ENCODE measurements at places on chromosomes 6 and 20.
A peak's percentile ranks its signal among the peaks of the same experiment; 100 is the strongest.

- DNase-seq: no peak
Measured at GRCh38 chr6:17062871-17063440, 38.9 kb upstream of the STMND1 start.

DNA sequence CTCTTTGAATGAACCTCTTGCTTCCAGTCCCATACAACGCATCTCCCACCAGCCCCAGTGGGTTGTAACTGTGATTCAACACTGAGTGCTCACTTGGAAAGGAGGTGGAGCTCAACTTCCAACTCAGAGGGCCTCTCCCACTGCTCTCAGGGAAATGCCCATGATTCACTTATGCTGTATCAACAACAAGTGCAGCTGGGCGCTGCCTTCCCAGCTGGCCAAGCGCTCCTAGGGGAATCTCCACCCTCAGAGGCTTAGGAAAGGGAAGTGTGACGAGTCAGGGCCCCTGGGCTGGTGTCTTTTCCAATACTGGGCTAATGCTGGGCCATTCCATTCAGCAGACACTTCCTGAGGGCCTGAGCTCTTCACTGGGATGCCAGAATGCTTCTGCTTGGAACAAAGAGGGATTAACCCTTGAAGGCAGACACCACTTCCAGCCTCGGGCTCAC lies 8.1 kb upstream of the OCSTAMP start:
- no peak for DNase-seq

- DNase-seq: no peak
Measured at GRCh38 chr6:167093406-167093921, 29.4 kb upstream of the CCR6 start.

DNA sequence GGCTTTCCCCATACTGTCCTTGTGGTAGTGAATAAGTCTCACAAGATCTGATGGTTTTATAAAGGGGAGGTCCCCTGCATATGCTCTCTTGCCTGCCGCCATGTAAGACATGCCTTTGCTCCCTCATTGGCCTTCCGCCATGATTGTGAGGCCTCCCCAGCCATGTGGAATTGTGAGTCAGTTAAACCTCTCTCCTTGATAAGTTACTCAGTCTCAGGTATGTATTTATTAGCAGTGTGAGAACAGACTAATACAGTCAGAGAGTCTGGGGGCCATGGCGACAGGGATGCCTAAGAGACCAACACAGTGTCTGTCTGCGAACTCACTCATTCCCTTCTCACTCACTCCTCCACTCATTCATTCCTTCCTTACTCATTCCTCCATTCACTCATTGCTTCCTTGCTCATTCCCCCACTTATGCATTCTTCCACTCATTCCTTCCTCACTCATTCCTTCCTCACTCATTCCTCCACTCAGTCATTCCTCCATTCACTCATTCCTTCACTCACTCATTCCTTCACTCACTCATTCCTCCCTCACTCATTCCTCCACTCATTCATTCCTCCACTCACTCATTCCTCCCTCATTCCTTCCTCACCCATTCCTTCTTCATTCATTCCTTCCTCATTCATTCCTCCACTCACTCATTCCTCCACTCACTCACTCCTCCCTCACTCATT lies 137.5 kb upstream of the AGPAT4 start:
- no peak for DNase-seq

DNA sequence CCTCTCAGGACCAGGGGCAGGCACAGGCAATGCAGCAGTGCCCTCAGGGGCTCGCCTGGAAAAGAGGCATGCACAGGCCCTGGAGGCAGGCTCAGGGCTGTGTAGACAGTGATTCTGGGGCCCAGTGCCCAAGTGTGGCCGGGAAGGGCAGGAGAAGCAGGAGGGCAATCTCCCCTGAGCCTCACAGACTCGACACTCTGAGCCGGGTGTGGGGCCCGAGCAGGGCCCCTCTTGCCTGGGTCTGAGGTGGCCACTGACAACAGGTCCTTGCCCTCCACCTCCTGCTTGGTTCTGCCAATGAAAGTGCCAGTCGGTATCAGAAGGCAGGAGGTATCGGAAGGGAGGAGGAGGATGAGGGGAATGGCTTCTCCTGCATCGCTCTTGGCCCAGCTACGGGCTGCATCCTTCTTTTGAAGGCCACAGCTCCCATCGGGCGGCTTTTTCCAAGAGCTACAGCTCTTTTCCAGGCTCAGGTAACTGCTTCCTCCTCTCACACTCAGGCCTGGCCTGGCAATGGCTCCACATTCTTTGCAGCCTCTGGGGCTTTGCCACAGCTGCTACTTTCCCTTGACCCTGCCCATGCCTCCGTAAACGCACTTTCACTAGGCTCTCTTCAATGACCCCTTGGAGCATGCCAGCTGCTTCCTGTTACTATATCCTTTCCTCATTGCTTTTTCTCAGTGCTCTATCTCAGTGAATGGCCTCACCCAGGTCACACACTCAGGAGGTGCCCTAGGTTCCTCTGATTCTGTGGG lies 24.5 kb downstream of the GABRR2 start:
- no peak for DNase-seq

DNA sequence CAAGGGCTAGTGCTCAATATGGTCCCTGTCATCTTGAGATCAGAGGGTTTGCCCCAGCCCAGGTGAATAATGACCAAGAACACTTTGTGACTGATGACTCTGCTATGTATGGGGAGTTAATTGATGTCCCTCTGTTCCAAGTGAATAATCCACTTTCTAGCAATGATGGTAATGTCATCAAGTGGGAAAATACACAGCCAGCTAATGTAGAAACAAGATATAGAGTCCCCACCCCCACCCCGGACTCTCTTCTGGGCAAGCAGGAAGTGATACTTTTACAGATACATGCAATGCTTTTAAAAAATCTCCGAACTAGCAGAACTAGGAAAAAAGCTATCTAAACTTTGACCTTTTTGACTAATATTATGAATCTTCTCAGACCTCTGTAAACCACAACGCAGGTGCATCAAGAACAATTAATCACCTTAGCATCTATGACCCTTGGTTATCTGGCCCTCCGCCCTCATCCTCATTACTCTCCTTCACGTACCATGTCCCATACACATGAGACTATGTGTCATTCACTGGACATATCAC lies 30.5 kb downstream of the CNR1 start:
- DNase-seq: no peak

GRCh38 chr20:40304119-40304613 lies 384.9 kb downstream of the MAFB start:
- no peak for DNase-seq

GRCh38 chr20:41005361-41005729 lies 23.3 kb upstream of the TOP1 start:
- no peak for DNase-seq

DNA sequence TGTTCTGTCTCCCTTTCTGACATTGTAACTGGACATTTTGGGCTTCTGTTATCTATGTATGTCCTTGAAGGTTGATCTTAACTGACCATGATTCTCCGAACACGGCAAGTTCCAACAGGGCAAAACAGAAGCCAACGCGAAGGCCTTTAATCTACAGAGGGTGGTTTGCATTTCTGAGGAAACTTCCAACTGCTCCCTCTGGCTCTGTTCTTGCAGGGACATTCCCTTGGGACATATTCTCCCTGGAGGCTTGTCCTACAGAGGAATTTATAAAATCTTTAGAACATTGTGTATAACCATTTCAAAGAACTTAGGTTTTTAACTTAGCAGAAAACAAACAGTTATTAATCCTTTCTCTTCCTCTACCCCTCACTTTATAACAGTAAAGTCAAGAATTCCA lies 189.0 kb upstream of the CDYL start:
- DNase-seq: no peak

DNA sequence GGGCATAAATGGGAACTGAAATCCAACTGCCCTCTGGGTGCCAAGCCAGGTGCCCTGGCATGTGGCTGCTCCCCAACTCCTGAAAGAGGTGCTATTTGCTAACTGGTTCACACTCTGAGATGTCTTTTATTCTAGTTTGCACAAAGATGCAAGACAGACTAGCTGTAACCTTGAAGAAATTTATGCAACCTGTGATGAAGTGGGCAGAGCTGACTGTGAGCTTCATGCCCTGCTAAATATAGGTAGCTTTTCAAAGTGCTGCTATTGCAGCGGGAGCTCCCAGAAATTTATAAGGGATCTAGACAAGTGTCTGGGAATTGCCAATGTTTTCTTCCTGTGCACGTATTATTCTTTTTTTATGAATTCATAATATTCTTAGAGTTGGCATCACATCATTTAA lies 517.5 kb downstream of the RNF144B start:
- DNase-seq: no peak

GRCh38 chr20:11585752-11586352 lies 331.8 kb upstream of the BTBD3 start:
- DNase-seq: no peak

DNA sequence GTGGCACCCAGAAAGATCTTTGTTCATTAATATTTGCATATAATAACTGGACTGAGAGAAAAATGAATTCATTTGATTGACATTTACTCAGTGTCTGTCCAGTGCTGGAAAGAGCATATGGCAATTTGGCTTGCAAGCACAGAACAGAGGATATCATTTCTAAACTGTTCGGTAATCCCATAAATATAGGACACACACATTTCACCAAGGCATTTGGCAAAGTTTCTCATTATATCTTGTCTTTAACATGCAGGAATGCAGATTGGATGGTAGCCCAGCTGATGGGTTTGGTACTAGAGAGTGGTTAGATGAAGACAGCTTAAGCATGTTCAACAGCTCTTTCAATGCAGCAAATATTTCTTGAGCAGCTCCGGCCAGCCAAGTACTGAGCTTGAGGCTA lies 259.2 kb downstream of the PRKN start:
- no peak for DNase-seq

DNA sequence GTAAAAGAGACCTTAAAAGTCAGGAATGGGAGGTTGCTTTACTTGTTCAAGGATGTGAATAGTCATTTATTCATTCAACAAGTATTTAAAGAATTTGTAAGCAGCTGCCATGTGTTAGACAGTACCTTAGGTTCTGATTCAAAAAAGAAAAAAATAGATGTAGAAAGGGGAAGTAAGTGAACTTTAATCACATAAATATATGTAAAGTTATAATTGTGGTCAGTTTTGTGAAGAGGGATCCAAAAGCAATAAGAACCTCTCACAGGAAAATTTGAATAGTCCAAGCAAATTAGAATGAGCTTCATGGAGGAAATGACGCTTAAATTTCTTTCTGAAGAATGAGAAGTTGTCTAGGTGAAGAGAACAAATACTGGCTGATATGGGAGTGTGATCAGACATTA lies 596.1 kb upstream of the CITED2 start:
- no peak for DNase-seq

- DNase-seq: no peak
Measured at GRCh38 chr20:20448881-20449280, 81.0 kb downstream of the INSM1 start.

GRCh38 chr20:63284544-63284949 lies 8.4 kb upstream of the COL20A1 start:
- DNase-seq: no peak

GRCh38 chr6:152471456-152472265 lies 165.5 kb downstream of the SYNE1 start:
- no peak for DNase-seq

- no peak for DNase-seq
Measured at GRCh38 chr6:43283905-43284304, 14.2 kb upstream of the SLC22A7 start.

DNA sequence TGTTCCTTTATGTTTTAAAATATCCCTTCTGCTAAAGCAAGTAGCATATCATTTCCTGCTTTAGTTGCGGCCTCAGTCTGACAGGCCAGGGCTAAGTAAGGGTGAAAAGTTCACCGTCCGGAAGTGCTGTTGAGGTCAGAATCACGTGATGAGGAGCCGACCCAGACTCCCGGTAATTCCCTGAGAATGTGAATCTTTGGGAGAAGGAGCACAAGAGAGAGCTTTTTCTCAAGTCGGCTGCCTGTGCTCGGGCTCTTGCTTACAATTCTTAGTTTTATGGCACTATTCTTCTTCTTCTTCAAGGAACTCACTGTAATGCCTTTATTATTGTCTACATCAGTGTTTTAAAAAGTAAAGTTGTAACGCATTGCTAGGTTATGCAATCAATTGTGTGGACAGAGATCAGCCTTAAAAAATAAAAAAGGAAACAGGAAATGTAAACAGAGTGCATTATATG lies 309.3 kb downstream of the PRL start:
- no peak for DNase-seq

GRCh38 chr6:102813489-102814275 lies 1420.2 kb downstream of the GRIK2 start:
- no peak for DNase-seq

DNA sequence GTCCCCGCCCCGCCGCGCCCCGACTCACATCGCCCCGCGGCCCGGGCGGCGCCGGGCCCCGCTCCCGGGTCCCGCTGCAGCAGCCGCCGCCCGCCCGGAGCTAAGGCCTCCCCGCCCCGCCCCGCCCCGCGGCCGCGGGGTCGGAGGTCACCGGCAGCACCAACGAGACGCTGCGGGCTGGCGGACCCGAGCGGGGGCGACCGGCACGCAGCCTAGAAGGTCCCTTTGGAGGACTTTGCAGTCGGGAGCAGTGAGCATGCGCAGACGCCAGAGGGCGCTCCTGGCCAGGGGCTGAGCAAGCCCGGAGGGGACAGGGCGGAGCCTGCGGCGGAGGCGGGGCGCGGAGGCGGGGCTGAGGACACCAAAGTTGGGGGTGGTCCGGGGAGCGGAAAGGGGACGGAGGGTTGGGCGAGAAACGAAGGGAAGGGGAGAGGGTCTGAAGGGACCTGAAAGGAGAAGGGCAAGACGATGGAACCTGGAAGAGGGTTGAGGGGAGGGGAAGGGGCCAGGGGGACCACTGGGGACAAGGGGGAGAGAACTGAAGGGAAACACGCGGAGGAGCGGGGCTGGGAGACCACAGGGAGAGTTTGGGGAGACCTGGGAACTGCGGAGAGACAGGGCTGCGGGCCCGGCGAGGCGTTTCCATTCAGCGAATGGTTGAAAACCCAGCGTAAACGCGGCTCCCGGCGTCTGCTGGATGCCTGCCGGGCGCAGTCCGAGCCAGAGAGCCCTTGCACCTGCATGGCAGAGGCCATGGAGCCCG lies at the start of gene FRS3:
Gene FRS3, minus strand, starts transcription at position 113 of the 763 bp plus-strand sequence. CDS start 2,913 bp downstream, outside the sequence.
- peak; percentile 99 for DNase-seq

- no peak for DNase-seq
Measured at GRCh38 chr6:16782278-16782677, 21.0 kb upstream of the ATXN1 start.

GRCh38 chr6:42533794-42534193 lies 30.0 kb upstream of the UBR2 start:
- no peak for DNase-seq

DNA sequence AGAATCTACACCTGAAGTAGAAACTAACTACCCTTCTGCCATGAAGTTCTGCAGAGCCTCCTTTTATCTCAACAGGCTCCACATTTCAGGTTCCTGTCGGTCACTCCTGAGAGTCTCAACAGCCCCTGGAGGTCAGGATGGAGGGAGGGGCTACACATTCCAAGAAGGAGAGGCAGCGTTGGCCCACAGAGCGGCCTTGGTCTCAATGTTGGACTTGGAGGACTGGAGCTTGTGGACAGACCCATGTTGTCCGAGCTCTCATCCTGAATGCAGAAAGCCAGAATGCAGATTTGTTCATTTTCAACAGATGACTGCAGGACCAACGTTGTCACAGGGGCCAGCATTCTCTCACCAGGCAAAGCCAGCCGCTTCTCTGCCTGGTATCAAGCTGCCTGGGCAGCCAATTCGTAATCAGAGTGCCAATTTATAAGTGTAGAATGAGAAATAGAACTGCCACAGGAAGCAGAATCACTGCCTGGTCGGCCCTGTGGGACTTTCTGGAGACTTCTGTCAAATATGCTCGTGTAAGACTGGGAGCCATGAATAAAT lies 212.5 kb upstream of the SNX9 start:
- DNase-seq: no peak

Measured in thymus (tissue), 14 donors.